CD4-positive, alpha-beta T cell treated with Interleukin-17A for 1 hour (primary cell): ENCODE measurements at places on chromosomes 3 and 15.

DNA sequence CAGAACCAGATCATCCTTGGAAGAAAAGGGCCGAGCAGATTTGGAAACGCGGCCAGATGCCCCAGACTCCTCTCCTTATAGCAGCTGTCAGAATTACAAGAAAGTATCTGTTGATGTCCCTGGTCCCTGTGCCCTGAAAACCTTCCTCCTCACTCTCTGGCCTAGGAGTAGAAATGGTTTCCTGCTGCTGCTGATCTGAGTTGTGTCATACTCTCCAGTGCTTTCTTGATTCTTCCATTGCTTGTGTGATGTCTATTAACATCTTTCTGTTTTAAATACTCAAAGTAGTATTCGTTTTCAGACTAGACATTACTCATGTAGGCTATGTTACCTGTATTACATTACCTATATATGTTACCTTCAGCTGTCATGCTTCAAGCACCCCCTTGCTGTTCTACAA is 26.8 kb upstream of the HERC1 start:
- DNase-seq: no peak

- DNase-seq: no peak
Measured at GRCh38 chr15:98927022-98927421, 80.6 kb downstream of the PGPEP1L start.

DNA sequence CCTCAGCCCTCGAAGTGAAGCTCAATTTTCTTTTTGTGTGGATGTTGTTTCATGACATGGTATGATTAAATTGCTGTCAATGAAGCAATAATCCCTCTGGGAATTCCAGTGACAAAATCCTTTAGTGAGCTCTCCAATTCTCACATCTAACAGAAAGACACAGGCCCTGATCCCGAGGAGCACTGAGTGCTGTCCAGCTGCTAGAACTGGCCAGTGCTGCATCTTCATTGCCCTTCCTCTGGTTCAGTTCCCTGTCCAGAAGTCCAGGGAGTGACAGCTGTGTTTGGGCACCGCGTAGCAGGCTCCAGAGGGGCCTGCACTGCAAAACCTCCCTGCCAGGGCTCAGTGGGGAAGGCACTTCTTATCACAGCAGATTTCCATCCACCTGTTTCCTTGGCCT is 516.8 kb upstream of the ATP11B start:
- no peak for DNase-seq

GRCh38 chr3:170563712-170564423 is 22.0 kb downstream of the SLC7A14 start:
- DNase-seq: no peak

GRCh38 chr3:110414855-110415254 is 656.8 kb upstream of the NECTIN3 start:
- no peak for DNase-seq

DNA sequence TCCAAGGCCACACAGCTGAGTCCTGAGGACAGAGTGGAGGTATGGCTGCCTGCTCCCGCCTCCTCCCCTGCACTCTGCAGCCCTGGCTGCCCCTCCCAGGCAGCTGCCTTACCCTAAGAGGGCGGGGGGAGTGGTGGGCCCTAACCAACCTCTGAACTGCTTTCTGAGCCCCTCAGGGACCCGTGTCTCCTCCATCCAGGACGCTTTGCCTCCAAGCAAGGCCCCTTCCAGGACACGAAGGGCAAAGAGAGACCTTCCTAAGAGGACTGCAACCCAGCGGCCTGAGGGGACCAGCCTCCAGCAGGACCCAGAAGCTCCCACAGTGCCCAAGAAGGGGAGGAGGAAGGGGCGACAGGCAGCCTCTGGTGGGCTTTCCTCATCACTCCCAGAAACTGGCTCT is 7.6 kb downstream of the NEIL1 start:
- DNase-seq: no peak

DNA sequence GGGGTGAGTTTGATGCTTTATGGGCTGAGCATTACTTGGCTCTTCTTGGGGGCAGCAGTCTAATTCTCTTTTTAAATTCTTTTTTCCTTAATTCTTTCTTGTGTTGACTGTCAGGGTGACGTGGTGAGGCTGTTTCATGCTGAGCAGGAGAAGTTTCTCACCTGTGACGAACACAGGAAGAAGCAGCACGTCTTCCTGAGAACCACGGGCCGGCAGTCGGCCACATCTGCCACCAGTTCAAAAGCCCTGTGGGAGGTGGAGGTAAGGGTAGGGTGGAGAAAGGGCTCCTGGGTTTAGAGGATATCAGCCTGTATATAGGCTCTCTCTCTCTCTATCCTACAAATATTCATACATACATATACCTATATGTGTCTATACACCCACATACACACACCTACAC is 152.3 kb downstream of the ITPR1 start:
- no peak for DNase-seq

DNA sequence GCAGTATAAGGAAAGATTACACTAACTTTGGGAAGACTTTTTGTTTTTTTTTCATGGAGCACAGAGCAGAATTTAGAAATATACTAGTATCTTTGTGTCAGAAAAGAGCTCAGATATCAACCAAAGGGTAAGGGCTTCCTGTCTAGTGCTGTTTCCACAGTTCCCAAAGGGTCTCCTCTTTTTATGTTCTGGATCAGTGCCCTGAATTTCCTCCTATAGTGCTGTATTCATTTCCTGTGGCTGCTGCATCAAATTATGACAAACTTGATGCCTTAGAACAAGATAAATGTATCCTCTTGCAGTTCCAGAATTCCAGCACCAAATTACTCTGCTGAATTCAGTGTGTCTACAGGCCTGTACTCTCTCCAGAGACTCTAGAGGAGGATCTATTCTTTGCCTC is 219.8 kb upstream of the THRB start:
- DNase-seq: no peak

- DNase-seq: no peak
Measured at GRCh38 chr3:76753599-76753998, 286.3 kb upstream of the ROBO2 start.

DNA sequence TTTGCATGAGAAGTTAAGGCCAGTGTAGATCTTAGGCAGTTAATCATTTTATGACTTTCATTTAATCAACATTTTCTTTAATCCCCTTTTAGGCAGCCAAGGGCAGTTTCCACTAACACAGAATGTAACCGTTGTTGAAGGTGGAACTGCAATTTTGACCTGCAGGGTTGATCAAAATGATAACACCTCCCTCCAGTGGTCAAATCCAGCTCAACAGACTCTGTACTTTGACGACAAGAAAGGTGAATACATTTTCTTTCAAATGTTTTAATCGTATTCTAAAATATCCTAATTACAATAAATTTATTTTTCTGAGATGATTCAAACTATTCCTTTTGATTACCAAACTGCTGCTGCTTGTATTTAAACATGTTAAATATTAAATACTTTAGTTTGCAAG is 843.2 kb downstream of the CADM2 start:
- no peak for DNase-seq

- DNase-seq: no peak
Measured at GRCh38 chr15:77825252-77825542, 192.5 kb upstream of the LINGO1 start.

DNA sequence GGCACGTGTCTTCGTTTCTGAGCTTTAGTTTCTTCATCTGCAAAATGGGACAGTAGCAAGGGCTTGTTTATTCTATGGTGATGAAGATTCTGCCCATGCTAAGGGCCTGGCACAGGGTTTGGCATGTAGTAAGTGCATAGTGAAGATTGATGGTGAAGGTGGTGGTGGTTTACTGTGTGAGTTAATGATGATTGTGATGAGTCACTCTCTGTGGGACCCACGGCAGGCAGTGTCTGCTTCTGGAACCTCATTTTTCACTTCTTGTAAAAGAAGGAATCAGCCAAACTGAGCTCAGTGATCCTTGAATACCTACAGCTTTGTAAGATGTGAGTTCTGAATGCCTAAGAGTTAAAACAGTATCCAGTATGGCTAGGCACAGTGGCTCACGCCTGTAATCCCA is 86.2 kb upstream of the LRTM1 start:
- DNase-seq: no peak

- DNase-seq: no peak
Measured at GRCh38 chr3:111739311-111739911, 119.7 kb upstream of the PHLDB2 start.

GRCh38 chr15:53758412-53758811 is 1.1 kb downstream of the WDR72 start:
- no peak for DNase-seq

- peak; percentile 65 for DNase-seq
Measured at GRCh38 chr3:141876891-141877621, 613 bp downstream of the ATP1B3 start.

- DNase-seq: peak; percentile 23
Measured at GRCh38 chr3:11273891-11274291, 1.7 kb downstream of the ATG7 start.

GRCh38 chr3:53079147-53079546 is 33.3 kb upstream of the SFMBT1 start:
- no peak for DNase-seq

DNA sequence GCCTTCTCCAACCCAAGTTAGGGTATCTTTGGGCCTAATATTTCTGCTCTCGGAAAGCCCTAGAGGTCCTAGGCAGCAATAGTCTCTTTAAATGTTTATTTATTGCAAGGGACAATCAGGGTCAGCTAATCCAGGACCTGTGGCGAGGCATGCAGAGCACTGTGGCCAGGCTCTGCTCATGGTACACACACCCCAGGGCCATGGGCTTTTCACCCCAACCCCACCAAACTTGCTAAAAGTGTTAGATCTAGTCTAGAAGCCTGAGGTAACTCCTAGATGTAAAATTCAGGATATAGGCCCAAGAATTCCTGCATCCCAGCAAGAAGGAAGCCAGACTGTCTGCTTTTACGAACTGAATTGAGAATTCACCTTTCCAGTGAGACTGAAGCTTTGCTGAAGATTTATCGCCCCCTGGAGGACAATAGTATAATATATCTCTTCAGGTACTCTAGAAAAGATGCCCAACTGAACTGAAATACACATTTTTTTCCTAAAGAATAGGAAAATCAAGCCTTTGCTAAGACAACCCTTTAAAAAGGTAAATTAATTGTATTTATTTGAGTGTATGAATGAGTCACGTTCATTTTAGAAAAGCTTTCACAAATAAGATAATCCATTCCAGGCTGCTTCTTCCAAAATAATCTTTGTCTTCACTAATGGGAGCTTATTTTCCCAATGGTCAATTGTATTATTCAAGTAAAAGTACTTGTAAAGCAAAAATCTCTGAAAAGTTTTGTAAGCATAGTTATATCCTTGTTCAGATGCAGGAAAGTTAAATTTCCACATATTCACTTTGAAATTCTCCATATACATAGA is 89.8 kb downstream of the LRRC3B start:
- DNase-seq: peak; percentile 26

- DNase-seq: no peak
Measured at GRCh38 chr15:37045859-37046740, 54.2 kb downstream of the MEIS2 start.

- no peak for DNase-seq
Measured at GRCh38 chr3:133282236-133282635, 117.6 kb upstream of the BFSP2 start.

DNA sequence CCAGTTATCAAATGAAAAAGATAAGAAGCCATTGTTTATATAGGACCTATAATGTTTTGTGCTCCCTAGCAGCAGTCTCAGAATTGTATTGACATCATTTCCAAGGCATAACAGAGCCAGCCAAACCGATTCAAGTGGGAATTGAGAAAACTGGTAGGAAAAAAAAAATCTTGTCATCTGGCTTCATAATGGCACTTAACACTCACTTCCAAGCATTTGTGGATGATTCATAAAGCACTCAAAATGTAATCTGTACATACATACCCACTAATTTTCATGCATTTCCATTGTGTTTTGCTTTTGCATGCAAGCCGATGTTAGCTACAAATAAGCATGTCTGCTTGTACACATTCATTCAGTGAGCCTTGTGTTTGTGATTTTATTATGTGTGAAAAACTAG is 18.6 kb upstream of the TRPC1 start:
- DNase-seq: no peak

GRCh38 chr3:106268696-106269095 is 399.9 kb upstream of the CBLB start:
- no peak for DNase-seq

DNA sequence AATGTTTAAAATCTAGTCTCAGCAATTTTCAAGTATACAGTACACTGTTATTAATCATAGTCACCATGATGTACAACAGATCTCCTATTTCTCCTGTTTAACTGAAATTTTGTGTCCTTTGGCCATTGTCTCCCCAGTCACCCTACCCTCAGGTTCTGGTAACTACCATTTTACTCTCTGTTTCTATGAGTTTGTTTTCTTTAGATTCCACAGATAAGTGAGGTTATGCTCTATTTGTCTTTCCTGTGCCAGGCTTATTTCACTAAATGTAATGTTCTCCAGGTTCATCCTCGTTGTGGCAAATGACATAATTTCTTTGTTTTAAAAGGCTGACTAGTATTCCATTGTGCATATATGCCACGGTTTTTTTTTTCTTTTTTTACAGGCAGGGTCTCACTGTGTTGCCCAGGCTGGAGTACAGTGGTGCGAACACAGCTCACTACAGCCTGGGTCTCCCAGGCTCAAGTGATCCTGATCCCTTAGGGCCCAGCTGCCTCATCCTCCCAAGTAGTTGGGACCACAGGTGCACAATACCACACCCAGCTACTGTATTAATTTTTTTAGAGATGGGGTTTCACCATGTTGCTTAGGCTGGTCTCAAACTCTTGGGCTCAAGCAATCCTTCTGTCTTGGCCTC is 50.0 kb downstream of the RAB7A start:
- no peak for DNase-seq

- DNase-seq: no peak
Measured at GRCh38 chr15:68379058-68379758, 52.8 kb downstream of the ITGA11 start.

GRCh38 chr15:52360229-52361203 is 64.9 kb upstream of the MYO5C start:
- DNase-seq: no peak

DNA sequence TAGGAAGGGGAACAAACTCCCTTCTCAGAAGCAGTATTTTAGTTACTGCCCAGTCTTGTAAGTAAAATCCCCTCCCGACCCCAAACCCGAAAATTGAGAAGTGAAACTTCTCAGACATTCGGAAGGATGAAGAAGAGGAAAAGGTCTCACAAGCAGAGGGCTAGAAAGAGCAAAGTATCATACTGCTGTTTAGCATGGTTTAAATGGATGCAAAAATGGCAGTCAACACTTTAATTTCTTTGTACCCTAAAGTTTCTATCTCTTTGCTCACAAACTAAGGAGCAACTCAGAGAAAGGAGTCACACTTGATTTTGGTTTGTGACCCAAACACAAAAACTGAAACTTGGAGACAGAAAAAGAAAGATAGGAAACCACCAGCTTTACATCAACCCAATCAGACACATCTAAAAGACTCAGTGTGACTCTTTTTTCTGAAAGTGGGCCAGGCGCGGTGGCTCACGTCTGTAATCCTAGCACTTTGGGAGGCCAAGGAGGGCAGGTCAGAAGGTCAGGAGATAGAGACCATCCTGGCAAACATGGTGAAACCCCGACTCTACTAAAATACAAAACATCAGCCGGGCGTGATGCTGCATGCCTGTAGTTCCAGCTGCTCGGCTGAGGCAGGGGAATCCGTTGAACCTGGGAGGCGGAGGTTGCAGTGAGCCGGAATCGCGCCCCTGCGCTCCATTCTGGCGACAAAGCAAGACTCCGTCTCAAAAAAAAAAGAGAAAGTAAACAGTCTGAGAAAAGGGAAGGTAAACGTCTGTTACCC is 63.2 kb upstream of the ATP11B start:
- no peak for DNase-seq
